ENCODE measurements at places on chromosomes 1 and 21.

DNA sequence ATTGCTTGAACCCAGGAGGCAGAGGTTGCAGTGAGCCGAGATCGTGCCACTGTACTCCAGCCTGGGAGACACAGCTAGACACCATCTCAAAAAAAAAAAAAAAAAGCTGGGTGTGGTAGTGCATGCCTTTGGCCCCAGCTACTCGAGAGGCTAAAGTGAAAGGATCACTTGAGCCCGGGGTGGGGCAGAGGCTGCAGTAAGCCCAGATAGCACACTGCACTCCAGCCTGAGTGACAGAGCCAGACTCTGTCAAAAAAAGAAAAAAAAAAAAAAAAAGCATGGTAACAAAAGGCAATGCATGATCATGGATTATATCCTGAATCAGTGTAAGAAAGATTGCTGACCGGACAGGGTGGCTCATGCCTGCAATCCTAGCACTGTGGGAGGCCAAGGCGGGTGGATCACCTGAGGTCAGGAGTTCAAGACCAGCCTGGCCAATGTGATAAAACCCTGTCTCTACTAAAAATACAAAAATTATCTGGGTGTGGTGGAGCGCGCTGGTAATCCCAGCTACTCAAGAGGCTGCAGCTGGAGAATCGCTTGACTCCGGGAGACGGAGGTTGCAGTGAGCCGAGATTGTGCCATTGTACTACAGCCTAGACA, 76.3 kb downstream of the RUSC1 start:
- no peak for DNase-seq

GRCh38 chr21:39363607-39364555, 15.0 kb upstream of the HMGN1 start:
- DNase-seq = no peak

- DNase-seq = no peak
Measured at GRCh38 chr1:244653439-244654107, 647 bp downstream of the DESI2 start.

- no peak for DNase-seq
Measured at GRCh38 chr21:35376406-35377135, 327.5 kb upstream of the RUNX1 start.

GRCh38 chr1:168881656-168882260, 152.8 kb upstream of the DPT start:
- DNase-seq = no peak

DNA sequence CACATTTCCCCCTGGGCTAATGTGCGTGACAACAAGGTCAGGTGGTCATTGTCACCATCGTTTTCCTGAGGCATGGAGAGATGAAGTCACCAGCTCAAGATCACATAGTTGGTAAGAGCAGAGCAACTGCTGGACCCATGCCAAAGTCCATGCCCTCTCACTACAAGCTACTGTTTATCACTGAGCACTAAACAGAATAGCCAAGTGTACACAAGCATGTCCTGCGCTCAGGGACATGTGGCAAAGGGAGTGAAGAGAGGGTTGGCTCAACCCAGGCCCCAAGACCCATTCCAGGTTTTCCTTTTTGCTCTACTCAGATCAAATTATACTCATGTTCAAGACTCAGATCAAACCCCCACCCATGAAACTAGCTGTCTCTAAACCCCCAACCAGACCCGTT, 20.8 kb downstream of the LRRC52 start:
- DNase-seq = no peak

DNA sequence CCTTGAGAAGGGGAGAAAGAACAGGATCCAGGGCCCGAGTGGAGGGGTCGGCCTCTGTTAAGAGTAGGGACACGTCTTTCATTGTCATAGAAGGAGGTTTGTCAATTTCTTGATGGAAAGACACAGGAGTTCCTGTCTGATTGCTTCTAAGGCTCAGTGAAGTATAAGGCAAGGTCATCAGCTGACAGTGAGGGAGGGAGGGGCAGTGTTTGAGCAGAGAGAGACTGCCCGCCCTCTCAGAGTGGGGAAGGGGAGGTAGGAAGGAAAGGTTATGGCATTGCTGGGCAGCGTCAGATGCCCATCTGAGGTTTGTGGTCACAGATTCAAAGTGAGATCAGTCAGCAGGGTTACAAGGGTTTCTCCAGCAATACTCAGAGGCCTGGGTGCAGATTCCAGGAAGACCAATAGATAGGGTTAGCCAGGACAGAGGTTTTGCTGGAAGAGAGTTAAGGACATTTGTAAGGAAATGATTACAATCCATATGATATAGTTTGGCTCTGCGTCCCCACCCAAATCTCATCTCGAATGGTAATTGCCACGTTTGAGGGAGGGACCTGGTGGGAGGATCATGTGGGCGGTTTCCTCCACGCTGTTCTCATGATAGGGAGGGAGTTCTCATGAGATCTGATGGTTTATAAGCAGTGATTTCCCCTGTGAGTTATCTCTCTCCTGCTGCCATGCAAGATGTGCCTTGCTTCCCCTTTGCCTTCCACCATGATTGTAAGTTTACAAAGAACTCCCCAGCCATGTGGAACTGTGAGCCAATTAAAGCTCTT, 127.2 kb upstream of the GJB5 start:
- no peak for DNase-seq

DNA sequence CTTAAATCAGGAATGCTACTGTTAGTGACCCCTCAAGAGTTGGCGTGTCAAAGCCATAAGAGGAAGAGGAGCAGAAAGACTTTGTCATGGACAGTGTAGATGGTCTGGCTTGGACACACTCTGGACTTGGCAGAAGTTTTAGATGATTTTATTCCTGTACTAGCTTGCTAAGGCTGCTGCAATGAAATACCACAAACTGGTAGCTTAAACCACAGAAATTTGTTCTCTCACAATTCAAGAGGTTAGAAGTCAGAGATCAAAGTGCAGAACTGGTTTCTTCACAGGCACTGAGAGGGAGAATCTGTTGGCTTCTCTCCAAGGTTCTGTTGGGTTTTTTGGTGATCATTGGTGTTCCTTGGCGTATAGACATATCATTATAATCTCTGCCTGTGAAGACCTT, 869.8 kb upstream of the B3GALT2 start:
- no peak for DNase-seq

- no peak for DNase-seq
Measured at GRCh38 chr1:162251102-162251501, 125.6 kb downstream of the SPATA46 start.

DNA sequence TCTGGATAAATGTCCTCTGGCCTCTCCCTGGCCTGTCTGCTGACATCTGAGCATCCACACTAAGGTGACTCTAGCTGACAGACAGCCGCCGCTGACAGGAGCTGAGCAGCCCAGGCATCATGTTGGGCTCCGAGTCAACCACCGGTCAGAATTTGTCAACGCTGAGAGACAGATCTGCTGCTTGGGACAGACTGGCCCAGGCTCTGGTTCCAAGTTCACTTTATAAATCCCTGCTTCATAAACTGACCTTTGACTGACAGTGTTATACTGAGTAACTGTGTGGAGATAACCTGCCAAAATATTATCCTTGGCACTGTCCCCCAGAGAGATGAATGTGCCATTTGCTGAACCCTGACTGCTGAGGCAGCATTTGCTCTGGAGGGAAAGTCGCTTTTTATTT, 616.7 kb downstream of the NPHP4 start:
- no peak for DNase-seq

DNA sequence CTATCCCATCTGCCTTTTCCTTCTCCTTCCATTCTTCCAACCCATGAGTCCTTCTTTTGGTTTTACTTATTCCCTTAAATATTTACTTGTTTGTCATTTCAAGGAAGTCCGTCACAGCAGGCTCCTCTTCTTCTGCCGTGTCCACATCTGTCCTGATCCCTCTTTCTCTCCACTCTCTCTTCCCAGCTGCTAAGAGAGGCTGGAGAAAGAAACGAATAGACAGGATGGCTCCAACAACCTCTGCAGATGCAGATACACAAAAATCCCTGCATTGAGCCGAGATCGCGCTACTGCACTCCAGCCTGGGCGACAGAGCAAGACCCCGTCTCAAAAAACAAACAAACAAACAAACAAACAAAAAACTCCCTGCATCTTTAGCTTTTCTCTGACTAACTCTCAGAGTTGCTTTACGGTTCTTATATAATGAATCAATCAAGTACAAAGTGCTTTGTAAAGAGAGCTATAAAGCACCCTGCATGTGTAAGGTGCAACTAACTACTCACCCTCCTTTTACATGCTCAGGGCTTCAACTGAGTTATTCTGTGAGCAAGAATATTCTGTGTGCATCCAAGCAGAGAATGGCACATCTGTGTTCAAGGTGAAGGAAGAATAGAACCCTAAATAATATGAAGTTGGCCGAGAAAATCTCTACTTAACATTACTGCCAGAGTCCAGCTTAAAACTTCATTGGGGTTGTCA, 3.8 kb upstream of the SAMD13 start:
- DNase-seq = no peak

DNA sequence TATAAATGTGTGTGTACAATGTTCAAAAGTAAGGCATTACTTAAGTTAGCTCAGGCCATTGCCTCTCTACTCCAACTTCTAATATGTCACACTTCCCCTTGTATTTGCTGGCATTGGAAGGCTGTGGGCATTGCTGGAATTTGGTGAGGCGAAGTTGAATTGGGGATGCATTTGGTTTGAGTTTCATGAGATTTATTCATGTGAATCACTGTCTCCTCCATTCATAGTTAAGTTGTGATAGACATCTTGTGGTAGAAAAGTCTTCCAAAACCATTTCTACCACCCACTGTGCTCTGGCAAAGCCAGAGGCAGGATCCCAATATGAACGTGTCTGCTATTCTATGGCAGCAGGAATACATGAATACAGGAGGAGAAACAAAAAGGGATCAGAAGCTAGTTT, 397.8 kb upstream of the USP24 start:
- DNase-seq = no peak

DNA sequence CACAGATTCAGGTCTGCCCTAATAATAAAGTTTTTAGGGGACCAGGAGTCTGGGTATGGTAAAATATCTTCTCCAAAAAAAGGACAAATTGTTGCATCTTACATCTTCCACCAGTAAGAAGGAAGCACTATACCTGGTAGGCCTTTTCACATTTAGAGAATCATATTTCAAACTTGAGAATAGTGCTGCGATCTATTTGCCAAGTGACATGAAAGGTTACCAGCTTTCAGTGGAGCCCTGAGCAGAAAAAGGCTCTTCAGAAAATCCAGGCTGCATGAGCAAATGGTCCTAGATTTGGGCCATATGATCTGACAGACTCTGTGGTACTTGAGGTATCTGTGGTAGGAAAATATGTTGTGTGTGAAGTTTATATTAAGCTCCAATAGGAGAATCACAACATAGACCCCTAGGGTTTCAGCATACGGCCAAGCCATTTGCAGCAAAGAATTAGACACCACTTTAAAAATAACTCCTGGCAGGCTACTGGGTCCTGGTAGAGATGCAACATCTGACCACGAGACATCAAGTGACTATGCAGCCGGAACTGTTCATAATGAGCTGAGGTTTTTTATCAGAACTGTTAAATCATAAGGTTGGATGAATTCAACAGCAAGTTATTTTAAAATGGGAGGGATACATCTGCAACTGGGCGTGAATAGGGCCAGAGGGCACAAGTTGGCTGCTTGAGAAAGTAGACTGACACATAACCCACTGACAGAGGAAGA, 38.6 kb upstream of the CCDC190 start:
- peak; percentile 89 for DNase-seq

DNA sequence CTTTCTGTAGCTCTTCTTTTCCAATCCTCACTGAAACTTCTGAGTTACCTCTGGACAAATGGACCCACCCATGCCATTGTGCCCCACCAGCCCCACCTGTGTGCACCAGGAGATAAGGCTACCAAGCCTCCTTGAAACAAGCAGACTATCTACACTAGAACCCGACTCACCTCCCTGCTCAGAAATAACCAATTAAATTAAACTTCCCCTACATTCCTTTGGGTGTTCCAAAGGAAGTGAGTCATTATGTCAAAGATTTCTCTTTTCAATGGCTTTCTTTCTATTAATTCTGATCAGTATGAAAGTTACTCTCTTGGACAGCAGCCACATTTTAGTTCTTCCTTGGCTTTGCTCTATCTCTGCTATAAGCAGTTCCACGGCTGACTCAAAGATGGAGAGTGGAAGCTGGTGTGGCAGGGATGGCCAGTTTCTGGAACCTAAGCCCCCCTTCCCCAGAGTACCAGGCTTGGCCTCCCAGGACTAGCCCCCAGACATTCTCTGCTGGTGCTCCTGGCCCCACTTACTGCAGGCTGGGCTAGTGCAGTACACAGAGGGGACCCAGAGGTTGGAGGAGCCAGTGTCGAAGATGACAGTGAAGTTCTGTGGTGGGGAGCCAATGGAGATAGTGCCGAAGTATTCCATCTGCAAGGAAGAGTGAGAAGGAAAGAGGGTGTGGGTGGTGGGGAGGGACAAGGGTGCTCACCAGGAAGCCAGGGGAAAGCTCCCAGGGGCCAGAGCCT, 1.9 kb downstream of the CTSE start:
- peak; percentile 55 for DNase-seq

DNA sequence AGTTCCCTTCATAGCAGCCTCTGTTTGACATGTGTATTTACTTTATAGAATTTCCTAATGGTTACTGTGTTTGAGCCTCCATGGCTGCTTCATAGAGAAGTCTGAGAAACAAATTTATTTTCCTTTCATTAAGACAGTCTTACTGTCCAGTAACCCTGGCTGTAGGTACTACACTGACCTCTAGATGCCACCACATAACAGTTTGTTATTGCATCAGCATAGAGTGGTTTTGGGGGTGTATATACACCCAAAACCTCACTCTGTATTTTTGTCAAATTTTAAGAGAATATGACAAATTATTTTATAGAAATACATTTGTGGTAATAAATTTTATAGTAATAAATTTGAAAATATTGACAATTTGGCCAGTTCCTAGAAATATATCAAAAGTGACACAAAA, 57.3 kb downstream of the OBSCN start:
- peak; percentile 39 for DNase-seq

- DNase-seq = no peak
Measured at GRCh38 chr1:27682351-27682944, 10.5 kb upstream of the IFI6 start.

DNA sequence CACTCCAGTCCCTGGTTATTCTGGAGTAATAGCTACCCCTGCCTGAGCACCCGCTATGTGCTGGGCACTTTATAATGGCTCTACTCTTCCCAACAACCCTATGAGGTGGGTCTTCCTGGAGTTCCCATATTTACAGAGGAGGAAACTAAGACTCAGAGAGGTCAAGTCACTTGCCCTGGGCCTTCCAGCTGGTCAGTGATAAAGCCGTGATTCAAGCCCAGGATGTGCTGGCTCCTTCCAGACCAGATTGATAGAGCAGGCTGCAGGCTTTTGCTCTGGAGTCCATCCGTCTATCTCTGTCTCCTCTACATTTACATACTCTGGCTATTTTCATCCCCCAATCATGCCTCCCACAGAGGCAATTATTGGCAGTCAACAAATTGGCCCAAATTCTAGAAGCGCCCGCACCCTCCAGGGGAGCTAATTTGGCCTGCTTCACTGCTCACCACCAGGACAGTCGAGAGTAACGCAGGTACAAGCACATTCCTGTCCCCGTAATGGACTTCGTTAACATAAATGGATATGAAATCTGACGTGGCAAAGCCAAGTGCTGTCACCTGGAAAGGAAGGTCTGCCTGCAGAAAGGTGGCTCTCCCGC, 39.8 kb upstream of the SELENON start:
- no peak for DNase-seq

DNA sequence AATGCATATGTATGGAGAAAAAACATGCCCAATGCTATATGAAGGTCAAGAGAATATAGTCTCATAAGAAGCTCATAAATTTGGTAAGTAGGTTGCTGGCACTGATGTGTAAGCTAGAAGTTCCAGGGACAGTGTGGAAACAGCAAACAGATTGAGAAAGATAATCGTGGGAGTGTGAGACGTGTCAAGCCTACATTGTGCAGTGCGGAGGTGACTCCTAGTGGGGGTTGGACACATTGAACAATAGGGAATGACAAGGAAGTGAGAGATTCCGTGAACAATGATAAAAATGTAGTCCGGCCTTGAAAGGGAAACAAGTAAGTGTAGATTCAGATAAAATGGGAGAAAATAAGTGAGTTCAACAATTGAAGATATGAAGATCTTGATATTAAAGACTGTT, 788.4 kb upstream of the PRMT6 start:
- peak; percentile 73 for DNase-seq

Measured in fibroblast of pulmonary artery (primary cell).